Hematopoietic multipotent progenitor cell (in vitro differentiated cells): ENCODE measurements at places on chromosomes 3 and 15.

- DNase-seq, result no peak
Measured at GRCh38 chr3:52889901-52890300, 7.4 kb downstream of the STIMATE start.

DNA sequence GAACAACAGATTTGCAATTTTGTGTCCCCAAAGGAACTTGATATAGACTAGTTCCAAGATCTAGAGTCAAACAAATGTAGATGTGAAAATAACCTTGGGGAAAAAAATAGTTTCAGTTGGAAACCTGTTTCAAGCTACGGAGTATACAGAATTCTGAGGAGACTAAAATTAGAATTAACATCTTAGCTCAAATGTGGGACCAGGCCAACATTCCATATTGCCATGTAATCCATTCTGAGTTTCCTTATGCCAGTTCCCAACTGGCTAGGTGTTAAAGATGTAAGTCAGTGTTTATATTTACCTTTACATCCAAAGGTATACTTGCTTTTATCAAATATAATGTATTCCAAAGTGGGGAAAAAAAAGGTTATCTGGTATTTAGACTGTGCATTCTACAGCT is 76.3 kb downstream of the UBE3A start:
- DNase-seq, result no peak

GRCh38 chr3:123143669-123144411 is 57.9 kb upstream of the SEC22A start:
- DNase-seq, result no peak

DNA sequence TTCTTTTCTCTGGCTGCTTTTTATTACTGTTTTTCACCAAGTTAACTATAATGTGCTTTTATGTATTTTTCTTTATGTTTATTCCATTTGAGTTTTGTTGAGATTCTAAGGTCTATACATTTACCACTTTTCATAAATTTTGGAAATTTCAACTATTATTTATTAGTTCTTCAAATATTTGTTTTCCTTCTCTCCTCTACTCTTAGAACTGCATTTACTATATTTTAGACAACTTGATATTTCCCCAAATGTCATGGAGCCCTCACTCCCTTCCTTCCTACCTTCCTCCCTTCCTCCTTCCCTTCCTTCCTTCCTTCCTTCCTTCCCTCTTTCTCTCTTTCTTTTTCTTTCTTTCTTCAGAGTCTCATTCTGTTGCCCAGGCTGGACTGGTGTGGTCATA is 81.4 kb upstream of the TNIK start:
- DNase-seq, result no peak

- DNase-seq, result no peak
Measured at GRCh38 chr3:143209715-143210059, 90.1 kb downstream of the CHST2 start.

- DNase-seq, result no peak
Measured at GRCh38 chr15:92069308-92070250, 216.1 kb downstream of the SLCO3A1 start.

GRCh38 chr3:4060064-4060463 is 243.1 kb upstream of the SETMAR start:
- DNase-seq, result no peak

DNA sequence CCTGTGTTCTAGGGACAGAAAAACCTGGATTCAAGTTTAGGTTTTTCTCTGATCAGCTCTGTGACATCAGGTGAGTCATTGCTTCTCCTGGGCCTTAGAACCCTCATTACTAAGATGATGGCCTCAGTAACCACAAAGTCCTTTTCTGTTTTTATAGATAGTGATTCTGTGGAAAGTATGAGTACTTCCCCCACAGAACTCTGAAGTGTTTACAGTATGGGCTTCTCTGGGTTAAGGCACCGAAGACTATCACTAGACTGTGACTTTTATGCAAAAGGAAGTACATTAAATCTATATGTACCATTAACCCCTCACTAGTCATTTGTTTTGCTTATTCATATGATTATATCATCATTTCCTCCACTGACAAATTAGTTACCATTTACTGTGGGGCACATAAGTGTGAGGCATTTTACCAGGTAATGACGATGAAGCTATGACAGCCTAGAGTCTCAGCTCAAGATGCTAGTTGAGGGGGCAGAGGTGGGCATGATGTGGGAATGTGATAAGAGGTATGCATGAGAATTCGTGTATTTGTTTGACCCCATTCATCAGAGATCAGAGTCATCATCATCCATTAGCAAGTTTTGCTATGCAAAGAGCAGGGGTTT is 15.0 kb upstream of the RORA start:
- no peak for DNase-seq

DNA sequence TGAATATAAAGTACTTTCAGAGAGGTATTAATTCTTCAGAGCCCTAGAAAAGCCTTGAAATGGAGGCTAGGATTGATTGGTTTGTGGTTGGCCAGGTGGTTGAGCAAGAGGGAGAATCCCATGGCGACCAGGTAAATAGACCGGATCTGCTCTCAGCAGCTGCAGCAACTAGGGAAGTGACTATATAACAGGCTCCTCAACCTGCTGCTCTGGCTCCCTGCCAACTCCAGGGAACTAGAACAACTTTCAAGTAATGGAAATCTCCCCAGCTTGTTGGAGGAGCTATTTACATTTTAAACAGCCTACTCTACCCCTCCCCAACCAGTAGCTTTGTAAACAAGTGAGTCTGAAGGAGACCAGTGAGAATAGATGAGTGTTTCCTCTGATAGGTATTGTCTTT is 121.8 kb upstream of the CADM2 start:
- peak; percentile 77 for DNase-seq

DNA sequence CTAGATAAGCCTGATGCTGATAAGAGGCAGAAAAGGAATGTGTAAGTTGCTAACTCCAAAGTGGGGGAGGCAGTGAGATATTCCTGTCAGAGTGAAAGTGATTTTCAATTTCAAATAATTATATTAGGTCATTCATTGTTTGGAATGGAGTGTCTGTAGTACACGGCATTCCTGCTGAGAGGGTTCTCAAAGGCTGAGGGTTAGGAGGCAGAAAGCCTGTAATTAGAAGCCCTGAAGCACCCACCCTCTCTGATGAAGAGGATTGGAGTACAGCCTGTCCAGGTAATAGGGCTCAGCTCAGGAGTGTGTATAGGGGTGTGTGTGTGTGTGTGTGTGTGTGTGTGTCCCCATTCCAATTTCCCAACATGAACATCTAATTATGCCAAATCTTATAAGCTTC is 486.8 kb downstream of the MAGI1 start:
- no peak for DNase-seq
